NCI-H2029 (cell line): ENCODE measurements at places on chromosomes 13 and 19.

DNA sequence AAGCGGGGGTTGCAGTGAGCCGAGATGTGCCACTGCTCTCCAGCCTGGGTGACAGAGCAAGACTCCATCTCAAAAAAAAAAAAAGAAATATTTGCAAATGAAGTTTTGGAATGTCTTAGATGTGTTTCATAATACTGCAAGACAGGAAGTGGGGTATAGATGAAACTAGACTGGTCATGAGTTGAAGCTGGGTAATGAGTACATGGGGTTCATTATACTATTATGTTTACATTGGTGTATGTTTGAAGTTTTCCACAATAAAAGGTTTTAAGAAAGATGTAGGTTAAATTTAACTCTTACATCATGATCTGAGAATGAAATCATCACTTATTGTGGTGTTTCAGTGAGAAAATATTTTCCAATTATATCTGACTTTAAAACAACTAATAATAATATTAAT lies 19.0 kb downstream of the FNDC3A start:
- DNase-seq, result no peak

DNA sequence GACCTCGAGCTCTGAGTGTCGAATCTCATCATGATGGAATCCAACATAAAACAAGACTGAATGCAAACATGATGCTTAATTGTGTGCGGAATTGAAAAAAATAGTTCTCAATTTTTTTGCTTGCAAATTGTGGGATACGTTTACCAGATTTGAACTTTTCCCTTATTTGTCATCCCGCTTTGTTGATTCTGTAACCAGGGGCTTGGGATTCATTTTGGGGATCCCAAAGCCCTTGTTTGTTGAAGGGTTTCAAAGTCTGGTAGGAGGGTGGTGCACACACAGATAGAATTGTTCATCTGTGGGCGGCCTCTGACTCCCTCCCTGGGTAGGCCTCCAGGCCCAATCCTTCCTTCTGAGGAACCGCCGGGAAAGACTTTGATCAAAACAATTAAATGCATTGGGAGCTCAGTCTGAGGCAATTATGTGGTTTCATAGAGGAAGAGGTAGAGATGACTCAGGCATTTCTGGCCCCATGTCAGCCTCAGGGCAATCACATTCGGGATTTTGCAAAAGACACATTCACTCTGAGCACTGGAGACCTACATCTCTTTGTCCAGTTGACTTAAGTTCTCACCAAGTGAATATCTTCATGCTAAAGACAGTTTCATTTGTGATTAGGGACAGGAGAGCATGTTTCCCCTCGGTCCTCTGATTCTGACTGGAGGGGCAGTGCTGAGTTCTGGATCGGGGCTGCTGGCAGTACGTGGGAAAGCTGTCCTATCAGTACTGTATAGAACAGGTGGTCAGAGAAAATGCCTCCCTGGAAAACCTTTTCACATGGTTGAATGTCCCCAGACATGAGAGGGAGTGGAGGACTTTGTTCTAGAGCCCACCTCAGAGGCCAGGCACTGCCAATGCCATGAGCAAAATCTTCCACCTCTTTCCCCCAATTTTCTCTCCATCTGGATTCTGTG lies 27.8 kb upstream of the IGFL4 start:
- no peak for DNase-seq

GRCh38 chr19:51507192-51507591 lies 5.6 kb upstream of the SIGLEC12 start:
- DNase-seq, result no peak

- DNase-seq, result no peak
Measured at GRCh38 chr19:1494115-1494815, 3.3 kb downstream of the REEP6 start.

DNA sequence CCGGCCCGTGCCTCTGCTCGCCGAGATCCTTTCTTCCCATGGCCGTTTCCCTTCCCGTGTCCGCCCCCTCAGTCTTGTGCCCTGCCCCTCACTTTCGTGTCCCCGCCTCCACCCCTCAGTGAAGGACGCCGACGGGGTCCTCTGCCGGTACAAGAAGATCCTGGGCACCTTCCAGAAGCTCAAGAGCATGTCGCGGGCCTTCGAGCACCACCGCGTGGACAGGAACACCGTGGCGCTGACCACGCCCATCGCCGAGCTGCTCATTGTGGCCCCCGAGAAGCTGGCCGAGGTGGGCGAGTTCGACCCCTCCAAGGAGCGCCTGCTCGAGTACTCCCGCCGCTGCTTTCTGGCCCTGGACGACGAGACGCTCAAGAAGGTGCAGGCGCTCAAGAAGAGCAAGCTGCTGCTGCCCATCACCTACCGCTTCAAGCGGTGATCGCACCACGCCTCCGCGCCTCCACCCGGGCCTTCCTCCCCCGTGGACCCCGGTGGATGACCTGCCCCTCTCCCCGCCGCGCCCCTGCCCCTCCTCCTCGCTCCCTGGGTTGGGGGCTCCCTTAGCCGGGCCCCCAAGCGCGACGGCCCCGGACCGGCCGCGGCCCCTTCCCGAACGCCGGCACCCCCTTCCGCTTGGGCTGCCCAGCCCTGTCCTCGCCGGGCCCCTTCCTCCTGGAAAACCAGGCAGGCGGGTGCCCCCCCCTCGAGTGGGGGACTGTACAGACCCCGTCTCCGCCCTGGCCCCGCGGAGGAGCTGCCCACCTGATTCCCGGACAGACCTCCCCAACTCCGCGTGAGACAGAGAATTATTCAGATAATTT lies 2.3 kb upstream of the U2AF2 start:
- DNase-seq, result no peak

DNA sequence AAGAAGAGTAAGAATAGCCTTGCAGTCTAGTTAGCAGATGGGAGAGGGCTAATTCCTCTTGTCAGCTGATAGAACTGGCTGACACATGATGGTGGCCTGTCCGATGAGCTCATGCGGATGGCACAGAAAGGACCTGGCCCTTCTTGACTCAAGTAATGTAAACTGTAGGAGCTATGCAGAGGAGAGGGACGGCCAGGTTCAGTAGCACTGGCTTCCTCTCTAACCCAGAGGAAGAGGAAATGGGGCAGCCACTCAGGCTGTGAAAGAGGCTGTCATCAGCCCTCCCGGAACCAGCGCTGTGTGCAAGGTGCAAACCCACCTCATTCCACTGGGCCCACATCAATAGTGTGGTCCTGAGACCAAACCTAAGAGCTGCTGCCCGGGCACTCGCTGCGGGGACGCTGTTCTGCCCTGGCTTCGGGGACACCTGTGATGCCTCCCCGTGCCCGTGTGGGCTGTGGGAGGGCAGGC lies 30.8 kb upstream of the USE1 start:
- no peak for DNase-seq

- DNase-seq, result no peak
Measured at GRCh38 chr13:48531416-48532255, 1.2 kb downstream of the RCBTB2 start.

DNA sequence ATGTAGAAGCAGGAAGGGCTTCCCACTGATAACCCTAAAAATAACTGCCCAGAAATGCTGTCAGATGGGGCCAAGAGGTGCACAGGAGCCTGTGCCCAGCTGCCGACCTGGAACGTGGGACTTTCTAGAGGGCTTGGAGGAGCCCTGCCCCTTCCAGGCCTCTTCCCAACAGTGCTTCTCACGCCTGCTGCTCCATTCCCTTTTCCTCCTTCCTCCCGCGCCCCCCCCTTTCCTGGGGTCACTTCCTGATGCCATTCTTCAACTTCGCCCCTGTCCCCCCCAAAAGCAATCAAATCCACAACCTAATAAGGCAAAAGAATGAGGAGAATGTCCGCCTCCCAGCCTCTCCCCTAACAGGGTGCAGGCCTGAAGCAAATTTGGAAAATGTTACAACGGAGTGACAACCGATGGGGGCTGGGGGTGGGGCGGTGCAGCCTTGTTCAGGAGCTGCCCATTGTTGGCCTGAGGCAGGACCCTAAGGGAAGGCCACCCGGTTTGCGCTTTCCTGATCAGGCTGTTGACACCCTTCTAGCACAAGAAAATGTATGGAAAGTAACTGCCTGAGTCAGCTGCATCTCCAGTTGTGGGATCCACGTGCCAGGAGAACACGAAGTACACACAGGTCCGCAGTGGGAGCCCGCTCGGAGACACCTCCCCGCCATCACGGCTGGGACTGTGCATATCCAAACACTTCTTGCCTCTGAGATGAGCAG lies 18.7 kb downstream of the ACTN4 start:
- no peak for DNase-seq

- no peak for DNase-seq
Measured at GRCh38 chr13:18948664-18949488, 232.7 kb downstream of the TUBA3C start.

DNA sequence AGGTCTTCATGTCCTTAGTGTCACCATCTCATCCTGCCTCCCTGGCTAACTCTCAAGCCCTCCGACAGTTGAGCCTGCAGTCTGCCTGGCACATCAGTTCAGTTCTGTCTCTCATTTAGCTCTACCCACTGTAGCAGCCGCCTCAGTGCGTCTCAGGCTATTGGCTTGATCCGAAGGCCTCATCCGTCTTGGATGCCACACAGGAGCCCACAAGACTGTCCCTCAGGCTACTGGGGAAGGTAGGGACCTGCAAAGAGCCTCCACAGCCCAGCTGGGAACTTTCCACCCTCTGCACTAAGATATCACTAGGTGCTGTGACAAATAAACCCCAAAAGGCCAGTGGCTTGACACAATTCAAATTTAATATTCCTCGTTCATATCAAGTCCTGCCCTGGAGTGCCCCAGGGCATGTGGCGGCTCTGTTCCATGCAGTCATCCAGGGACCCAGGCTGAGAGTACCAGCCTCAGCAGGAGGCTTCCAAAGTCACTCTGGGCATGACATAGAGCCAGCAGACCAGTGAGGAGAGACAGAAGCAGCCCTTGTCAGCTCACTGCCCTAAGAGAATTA lies 5.7 kb downstream of the VSTM2B start:
- no peak for DNase-seq

- DNase-seq, result no peak
Measured at GRCh38 chr13:94704377-94705080, 7.8 kb downstream of the SOX21 start.

GRCh38 chr13:50401721-50402465 lies 386.6 kb downstream of the KCNRG start:
- DNase-seq, result no peak

GRCh38 chr13:57925250-57925649 lies 293.7 kb downstream of the PCDH17 start:
- DNase-seq, result no peak

DNA sequence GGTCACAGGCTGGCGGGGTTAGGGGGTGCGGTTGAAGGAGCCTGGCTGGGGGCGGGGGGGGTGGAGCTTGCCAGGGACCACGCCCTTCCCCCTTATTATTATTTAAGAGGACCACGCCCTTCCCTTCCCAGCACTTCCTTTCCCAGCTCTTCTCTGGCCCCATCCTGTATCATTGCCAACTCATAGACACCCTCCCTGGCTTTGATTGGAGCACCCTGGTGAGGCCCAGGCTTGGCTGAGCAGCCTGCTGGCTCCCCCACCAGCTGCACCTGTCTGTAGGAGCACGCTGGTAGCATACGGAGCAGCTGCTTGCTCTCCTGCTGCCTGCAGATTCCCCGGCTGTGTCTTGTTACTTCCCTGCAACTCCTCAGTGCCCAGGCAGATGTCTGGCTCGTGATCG lies 62.5 kb upstream of the PDX1 start:
- peak; percentile 56 for DNase-seq

DNA sequence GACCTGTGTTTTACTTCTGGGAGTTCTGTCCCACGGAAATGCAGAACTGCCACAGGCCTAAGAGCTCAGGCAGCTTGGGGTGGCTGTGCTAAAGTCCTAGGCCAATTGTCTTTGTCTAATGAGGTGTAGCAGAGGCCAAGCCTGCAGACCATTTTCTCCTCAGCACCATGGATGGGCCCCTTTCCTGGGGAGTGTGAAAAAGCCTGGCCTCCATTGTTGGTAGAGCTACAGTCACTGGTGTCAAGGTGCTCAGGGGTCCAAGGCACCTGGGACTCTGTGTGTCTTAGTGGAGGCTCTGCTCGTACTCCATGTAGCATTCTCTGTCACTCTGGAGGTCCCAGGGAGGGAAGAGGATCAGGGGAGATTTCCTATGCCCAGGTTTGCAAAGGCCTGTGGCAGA lies 329.6 kb downstream of the SLITRK5 start:
- DNase-seq, result no peak

GRCh38 chr13:40063703-40064102 lies 408.2 kb downstream of the COG6 start:
- no peak for DNase-seq

DNA sequence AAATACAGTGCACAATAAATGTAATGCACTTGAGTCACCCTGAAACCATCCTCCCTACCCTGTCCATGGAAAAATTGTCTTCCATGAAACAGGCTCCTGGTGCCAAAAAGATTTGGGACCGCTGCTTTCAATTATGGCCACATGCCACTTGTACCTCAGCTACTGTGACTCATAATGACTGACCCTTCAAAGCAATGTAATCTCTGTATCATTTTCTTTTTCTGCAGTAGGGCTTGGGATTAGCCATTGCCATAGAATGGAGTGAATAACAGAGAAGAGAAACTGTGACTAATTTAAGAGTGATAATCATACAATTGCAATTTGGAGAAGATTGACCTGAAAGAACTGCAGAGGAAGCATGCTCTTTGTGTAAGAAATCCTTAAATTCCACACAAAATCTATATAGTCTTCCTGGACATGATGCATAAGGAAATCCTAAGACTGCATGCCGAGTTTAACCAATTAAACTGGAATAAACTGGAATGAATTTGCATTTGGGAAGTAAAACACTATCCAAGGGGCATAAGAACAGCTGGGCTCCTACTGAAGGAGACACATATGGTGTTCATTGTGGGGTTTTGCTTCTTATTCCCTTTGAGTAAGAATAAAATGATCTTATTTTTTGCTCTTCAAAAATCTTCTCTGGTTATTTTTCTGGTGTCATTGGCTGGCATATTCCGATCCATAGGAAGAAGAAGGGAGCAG lies 59.5 kb upstream of the SLC7A1 start:
- DNase-seq, result no peak

DNA sequence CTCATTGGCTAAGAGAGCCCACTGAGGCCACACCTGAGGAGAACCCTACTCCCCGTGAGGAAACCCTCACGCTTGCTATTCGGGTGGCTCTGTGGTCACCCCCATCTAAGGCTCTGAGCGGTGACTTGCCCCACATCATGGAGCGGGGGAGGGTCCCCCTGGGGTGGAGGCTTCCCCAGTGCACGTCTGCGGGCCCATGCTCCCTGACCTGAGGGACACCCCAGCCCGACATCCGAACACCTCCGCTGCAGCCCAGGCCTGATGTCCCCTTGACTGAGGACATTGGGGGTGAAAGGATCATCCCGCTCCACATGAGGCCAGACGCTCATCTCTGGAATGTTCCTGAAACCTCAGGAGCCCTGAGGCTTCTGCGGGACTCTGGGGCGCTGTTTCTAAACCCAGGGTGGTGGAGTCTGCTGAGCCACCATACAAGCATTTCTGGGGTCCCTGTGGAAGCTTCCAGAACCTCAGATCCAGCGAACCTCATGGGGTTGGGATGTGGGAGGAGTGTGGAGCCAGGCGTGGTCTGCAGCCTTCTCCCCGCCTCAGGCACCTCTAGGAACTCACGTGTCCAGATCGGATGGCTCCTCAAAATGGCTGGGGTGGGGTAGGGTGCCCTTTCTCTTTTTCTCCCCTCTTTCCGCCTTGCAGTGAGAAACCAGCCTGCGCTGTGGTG lies 19.9 kb downstream of the TMED1 start:
- DNase-seq, result no peak

- no peak for DNase-seq
Measured at GRCh38 chr19:47509973-47510372, 4.9 kb downstream of the NAPA start.

GRCh38 chr13:98377635-98378378 lies 199.1 kb downstream of the STK24 start:
- no peak for DNase-seq
